ENCODE measurements at places on chromosomes 2 and 18.

GRCh38 chr2:3291750-3292149 is 85.9 kb downstream of the EIPR1 start:
- no peak for DNase-seq

- no peak for DNase-seq
Observed at GRCh38 chr18:26654616-26655524, 106.5 kb upstream of the KCTD1 start.

DNA sequence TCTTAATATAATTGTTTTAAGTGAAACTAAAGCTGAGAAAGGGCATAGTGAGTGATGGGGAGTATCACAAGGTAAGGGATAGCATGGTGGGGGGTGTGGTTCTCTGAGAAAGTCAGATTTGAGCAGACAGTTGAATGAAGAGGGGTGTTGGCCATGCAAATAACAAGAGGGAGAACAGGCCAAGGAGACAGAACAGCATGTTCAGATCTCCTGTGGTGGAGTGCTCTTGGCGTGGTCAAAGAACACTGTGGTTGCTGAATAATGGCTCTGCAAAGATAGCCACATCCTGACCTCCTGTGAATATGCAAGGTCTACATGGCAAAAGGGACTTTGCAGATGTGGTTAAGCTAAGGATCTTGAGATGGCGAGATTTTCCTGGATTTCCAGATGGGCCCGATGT is 389.2 kb downstream of the TMEM182 start:
- no peak for DNase-seq

DNA sequence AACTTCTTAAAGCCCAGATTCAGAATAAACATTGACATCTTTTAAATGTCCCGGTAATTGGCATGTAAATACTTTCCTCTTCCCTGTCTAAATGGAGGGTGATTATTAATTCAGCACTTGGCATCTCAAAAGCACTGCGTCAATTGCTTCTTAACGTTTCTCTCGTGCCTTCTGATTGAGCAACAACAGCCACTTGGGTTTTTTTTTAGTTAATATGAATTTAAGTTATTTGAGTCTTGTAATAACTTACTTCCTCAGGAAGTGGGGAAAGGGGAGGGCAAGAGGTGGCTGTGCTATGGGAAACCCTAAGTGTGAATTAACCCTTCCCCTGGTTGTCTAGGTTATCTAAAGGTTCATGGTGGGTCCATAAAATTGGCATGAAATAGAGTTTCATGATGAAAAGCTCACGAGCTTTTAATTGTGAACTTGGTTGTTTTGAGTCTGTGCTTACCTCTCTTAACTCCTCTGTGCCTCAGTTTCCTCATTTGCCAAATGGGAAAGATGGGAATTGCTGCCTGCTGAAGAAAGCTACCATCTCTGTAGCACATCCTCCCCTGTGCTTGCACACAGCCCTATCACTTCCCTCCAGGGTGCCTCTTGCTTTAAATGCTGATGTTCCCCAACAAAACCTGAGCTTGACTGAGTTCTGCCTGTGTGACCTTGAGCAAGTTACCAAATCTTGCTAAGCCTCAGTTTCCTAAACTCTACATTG is 126.3 kb upstream of the BCL2L11 start:
- DNase-seq, result no peak

GRCh38 chr2:127631541-127631996 is 14.4 kb upstream of the GPR17 start:
- no peak for DNase-seq

GRCh38 chr2:153197402-153198386 is 280.9 kb downstream of the RPRM start:
- DNase-seq, result no peak

- no peak for DNase-seq
Observed at GRCh38 chr18:50465211-50466153, 90.6 kb downstream of the SKA1 start.

- no peak for DNase-seq
Observed at GRCh38 chr2:207390302-207391095, 139.3 kb upstream of the CREB1 start.

DNA sequence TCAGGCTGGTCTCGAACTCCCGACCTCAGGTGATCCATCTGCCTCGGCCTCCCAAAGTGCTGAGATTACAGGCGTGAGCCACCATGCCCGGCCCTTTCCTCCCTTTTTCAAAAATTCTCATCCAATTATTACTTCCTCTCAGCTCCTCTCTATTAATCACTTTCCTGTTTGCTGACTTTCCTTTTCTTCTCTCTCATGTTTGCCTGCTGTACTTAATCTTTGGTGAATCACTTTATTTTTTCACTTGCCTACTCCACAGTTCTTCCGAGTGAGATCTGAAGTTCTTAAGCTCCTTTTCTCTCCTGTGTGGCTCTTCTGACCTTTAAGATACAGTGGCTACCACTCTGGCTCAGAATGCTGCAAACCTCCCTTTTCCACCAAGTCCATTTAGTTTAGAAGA is 126.3 kb upstream of the SERTAD2 start:
- DNase-seq, result peak; percentile 48

DNA sequence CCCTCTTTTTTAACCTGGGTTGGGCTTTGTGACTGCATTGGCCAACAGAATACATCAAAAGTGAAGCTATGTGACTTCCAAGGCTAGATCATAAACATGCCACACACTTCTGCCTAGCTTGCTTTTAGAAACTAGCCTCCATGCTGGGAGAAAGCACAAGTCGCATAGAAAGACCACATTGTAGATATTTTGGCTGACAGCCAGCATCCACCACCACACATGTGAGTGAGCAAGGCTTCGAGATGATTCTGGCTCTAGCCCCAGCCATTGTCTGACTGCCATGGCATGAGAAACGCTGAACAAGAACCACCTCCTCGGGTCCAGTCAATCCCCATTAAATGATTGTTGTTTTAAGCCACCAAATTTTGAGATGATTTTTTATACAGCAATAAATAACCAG is 66.8 kb upstream of the STPG4 start:
- DNase-seq, result peak; percentile 66

- DNase-seq, result peak; percentile 86
Observed at GRCh38 chr2:20130821-20131645, 79.6 kb upstream of the LAPTM4A start.

- DNase-seq, result peak; percentile 13
Observed at GRCh38 chr2:41736105-41736567, 311.7 kb upstream of the PKDCC start.

- DNase-seq, result peak; percentile 31
Observed at GRCh38 chr2:79860228-79861058, 347.6 kb downstream of the CTNNA2 start.

DNA sequence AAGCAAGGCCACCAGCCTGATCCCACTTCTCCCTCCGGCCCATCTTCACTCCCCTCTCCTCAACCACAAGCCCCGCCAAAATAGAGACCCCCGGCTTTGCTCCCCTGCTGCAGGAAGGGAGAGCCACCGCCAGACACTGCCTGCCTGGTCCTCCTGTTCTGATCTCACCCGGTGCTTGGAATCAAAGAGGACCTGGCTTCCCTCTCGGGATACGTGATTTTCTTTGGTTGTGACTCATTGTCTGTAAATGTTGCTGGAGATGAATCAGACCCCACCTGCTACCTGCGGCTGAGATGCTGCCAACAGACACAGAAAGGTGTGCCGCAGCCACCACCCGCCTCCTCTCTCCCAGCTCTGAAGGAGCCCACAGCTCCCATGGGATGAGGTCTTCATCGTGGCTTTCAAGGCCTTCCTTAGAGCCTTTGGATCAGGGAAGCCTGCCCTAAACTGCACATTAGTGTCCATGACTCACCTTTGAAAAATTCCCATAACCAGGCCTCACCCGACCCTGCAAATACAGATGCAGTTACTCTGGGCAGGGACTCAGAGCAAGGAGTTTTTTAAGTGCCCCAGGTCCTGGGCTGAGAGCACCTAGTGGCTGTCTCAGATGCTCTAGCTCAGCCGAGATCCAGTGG is 79.4 kb upstream of the ZNF532 start:
- peak; percentile 95 for DNase-seq

DNA sequence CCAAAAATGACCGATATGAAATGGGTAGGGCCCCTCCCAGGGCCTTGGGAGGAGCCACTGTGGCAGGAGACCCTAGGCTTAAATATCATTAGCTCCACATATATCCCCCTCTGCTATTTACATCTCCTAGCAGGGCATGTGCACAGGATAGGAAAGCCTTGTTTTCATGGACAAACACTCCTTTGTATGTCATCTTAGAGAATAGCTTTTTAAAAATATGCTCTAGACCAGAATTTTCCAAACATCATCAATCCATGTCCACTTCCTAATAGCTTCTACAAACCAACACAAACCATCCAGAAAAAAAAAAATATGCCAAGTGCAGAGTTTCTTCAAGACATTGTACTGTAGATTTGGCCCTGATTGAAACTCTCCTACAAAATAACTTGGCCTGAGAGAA is 10.8 kb downstream of the DAPL1 start:
- DNase-seq, result no peak

DNA sequence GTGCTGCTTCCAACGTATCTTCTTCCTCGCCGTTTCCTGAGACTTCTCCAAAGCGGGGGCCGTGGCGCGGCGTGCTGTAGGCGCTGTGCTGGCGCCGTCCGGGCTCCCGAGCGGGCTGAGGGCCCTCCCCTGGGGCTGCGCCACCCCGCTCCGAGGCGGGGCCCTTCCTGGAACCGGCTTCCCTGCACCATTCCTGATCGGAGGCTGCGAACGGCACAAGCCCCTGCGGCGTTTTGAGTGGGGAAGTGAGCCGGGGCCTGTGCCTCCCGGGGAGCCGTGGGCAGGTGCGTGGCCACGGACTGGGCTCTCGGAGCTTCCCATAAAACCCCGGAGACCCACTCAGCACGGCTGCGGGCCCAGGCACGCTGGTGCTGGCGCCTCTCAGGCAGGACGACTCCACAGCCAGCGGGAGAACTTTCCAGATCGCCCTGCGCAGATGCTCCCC is 74.7 kb downstream of the PSMG2 start:
- DNase-seq, result no peak

- DNase-seq, result no peak
Observed at GRCh38 chr2:9519250-9519649, 36.4 kb downstream of the ADAM17 start.

DNA sequence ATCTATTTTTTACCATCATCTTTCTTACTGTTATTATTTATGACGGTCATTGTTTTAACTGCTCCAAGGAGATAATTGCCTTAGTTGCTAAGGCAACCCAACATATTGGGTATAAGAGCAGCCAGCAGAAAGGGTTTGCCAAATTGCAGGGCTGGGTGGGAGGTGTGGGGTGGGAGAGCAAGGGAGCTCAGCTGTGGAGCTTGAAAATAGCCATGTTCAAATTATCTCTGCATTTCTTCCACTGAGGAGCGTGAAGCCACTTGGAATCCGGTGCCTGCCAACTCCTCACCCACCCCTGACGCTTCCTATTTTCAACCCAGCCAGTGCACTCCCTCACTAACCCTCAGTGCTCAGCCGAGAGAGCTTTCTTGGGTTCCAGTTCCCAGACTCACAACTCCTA is 60.8 kb downstream of the SETBP1 start:
- no peak for DNase-seq

- peak; percentile 44 for DNase-seq
Observed at GRCh38 chr2:144350151-144350802, 169.6 kb downstream of the ZEB2 start.

DNA sequence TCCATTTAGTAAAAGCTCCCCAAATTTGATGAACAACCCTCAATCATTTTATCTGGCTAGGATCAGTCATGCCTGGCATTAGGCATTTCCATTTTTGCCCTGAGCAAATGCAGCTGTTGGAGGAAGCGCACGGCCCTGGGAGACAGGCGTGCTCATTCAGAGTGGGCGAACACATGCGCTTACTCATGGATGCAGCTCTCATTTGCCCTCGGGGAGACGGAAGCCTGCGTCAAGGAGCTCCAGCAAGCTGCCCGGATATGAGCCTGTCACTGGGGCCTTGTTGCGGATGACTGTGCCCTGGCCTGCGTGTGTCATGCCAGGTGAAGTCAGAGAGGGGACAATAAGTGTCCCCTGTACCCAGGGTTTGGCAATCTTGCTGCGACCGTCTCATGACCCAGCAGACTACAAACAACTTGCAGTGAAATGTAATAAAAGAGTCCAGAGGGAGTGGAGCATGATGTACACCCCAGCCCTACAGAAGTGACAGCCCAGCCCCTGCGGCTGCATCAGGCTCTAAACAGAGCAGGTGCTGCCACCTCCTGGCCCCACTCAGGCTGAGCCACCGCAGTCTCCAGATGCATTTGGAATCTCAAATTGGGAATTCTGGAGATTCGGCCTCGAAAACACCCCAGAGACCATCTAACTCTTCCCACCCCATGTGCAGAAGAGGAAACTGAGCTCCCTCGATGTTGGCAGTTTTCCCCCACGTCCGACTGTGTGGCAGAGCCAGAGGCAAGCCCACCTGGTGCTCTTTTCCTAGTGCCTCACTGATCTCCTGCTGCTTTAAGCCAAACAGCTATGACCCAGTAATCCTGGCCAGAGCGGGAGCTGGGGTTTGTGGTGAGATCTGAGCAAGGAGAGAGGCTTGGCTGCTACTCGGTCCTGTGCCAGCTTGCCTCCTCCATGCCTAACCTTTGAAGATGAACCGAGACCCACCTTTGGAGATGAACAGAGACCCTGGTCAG is 105.0 kb upstream of the ALK start:
- peak; percentile 77 for DNase-seq

- no peak for DNase-seq
Observed at GRCh38 chr2:25829828-25830227, 48.5 kb downstream of the ASXL2 start.

GRCh38 chr2:140247451-140248195 is 1467.4 kb upstream of the NXPH2 start:
- no peak for DNase-seq

DNA sequence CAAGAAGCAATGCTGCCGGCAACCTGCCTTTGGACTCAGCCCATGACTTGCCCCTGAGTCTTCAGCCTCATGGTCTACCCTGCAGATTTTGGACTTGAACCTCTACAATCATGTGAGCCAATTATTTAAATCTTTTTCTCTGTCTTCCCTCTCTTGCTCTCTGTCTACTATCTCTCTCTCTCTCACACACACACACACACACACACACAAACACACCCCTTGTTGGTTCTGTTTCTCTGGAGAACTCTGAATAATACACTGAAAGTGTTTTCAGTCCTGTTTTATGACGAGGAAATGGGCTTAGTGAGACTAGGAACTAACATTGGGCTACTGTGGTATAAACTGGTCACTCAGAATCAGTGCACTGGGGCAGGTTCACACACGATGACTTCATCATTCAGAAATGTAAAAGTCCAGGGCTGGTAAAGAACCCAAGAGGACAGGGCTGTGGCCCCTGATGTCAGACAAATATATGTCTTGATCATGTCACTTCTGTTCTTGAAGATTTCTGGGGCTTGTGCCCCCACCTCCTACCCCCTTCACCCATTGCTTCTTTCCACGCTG is 266.1 kb upstream of the SIX2 start:
- DNase-seq, result peak; percentile 76

GRCh38 chr2:28492282-28492681 is 3.6 kb upstream of the PLB1 start:
- no peak for DNase-seq

DNA sequence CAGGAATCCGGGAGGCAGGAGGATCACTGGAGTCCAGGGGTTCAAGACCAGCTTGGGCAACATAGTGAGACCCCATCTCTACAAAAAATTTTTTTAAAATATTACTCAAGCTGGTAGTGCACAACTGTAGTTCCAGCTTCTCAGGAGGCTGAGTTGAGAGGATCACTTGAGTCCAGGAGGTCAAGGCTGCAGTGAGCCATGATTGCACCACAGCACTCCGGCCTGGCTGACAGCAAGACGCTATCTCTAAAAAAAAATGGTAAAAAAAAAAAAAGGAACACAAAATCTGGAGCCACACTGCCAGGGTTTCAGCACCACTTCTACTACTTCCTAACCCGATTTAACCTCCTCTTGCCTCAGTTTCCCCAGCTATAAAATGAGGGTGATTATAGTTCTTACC is 57.0 kb downstream of the STEAP3 start:
- no peak for DNase-seq

- no peak for DNase-seq
Observed at GRCh38 chr2:128361376-128362131, 42.9 kb upstream of the HS6ST1 start.

- peak; percentile 71 for DNase-seq
Observed at GRCh38 chr2:66813976-66814375, 379.1 kb downstream of the MEIS1 start.
